PC-9 (cell line): ENCODE measurements at places on chromosomes 16 and 17.

- DNase-seq = no peak
Measured at GRCh38 chr16:65410801-65411200, 288.9 kb upstream of the CDH11 start.

DNA sequence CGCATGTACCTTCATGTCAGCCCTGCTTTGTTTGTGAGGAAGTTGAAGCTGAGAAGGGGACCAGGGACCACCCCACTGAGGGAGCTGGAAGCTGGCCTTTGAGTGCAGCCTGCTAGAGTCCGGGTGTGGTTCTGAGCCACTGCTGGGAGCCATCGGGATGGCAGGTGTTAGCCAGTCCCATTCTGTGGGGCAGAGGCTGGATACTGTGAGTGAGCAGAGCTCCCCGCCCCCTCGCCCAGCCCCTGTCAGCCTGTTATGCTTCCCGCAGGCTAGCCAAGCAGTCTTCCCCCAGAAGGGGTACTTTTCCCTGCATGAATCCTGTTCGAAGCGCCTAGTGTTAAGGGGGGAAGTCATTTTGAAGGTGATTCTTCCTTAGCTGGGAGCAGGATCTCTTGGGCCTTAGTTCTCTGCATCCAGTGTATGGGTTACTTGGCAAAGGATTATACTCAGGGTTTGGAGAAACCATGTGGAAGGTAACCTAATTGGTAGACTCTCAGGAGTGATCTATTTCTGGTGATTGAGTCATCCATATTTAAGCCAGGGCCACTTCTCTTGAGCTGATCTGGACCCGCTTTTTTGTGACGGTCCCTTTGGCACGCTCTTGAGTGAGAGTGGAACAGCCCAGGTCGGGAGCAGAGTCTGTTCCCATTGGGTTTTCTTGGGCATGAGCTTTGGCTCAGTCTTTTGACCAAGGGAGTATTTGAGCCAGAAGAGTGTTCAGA lies 23.8 kb downstream of the AKAP1 start:
- DNase-seq = no peak

- no peak for DNase-seq
Measured at GRCh38 chr17:67440277-67441051, 63.4 kb downstream of the PITPNC1 start.

DNA sequence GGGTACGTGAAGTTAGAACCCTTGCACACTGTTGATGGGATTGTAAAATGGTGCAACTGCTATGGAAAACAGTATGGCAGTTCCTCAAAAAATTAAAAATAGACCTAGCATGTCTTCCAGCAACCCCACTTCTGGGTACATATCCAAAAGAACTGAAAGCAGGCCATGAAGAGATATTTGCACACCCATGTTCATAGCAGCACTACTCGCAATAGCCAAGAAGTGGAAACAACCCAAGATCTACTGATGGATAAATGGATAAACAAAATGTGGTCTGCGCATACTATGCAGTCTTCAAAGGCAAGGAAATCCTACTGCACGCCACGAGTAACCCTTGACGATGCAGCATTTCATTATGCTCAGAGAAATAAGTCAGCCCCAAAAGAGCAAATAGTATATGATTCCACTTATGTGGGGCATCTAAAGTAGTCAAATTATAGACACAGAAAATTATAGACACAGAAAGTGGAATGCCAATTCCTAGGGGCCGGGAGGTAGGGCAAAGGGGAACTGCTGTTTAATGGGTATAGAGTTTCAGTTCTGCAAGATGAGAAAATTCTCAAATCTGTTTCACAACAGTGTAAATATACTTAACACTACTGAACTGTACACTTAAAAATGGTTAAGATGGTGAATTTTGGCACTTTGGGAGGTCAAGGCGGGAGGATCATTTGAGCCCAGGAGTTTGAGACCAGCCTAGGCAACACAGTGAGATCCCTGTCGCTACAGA lies 17.2 kb downstream of the CORO7 start:
- DNase-seq = no peak
